Left kidney (tissue), 8 donors: ENCODE measurements at places on chromosomes 7 and 10. TPM values are rescaled to one million over a fixed set of nuclear protein-coding genes. Genes with fewer than 3 reads are reported as not detected.
A peak's percentile ranks its signal among the peaks of the same experiment; 100 is the strongest.

DNA sequence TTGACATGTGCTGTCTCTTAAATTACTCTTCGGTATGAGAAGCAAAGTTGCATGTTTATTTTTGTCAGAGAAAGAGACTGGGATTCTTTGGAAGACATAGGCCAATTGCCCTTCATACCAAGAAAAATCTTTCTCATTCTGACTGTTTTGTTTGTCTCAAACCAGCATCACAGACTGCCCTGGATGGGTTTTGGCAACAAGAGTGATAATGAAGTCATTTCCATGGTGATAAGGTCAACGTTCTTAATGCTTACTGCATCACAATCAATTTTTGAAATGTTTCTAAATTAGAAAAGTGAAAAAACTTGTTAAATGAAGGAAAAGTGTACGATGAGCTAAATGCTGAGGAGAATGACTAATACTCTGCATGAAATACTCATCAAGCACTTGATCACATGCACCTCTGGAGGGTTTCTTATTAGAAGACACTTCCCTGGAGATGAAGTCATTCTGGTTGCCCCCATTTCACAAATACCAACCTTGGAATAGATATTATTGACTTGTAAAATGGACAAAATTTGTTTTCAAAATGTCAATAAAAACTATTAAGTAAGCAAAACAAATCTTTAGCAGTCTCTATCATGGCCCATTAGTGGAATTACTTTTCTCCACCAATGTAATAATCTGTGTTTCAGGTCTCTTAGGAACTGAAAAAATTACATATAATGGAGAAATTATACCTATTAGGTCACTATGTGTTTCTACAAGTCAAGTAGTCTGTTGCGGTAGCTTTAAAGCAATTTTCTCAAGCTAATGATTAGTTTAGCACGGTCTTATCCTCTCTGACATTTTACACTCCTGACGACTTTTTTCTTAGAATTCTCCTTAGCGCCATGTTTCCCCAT is 19.9 kb upstream of the SEC61G start:
- DNase-seq = no peak

DNA sequence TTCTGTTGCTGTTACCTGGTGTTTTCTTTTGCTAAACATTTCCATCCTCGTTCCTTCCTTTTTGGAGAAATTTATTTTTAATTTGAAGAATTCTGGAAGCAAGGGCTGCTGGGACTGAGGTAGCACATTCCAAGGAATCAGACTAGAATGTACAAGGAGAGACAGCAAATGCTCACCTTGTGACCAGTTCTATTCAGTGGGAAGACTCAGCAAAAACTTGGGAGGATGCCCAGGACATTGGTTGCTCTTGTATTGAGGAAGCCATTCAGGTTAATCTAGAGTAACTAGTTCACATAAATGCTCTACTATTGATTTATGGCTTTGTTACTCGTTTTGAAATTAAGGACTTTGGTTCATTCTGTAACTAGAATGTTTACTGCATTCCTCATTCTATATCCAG is 11.3 kb downstream of the PLCE1 start:
- no peak for DNase-seq

DNA sequence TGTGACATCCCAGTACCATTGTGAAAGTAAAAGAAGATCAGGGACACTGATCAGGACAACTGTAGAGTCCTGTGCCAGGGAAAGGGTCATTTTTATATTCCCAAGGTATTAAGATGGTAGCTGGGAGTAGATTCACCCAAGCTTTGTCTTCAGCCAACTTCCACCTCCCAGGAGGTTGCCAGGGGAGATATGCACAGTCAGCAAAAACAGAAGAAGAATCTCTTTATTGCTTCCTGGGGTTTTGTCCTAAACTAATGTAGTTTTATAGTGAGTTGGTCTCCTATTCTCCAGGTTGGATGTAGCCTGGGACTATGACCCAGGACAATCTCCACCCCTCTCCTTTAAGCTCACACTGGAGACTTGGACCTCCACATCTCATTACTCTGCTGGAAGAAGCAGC is 139.2 kb downstream of the RAMP3 start:
- no peak for DNase-seq

DNA sequence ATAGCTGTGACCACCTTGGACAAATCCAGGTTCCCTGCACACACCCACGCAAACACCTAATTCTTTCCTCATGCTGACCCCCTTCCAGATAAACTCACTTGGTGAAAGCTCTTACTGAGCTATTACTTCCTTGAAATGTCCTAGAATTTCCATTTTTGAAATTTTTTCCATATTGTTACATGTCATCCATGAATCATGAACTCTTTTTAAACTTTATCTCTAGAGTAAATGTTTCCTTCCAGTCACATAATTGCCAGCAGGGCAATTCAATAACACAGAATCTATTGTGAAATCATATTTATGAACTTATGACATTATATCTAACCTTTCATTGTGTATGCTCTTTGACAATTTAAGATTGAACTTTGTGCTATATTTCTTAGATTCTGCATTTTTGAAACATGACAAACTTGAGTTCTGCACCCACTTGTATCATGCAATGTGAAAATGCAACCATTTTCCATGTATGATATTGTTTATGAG is 26.8 kb upstream of the FGL2 start:
- no peak for DNase-seq

- DNase-seq = peak; percentile 30
Observed at GRCh38 chr10:76583711-76584161, 1053.9 kb downstream of the KCNMA1 start.

NPTX2 gene
- polyA plus RNA-seq = 3.7 TPM

CHST3 gene
- 15.4 TPM for polyA plus RNA-seq

UBN2 gene
- polyA plus RNA-seq = 27.5 TPM

GRCh38 chr7:130430115-130430514 is 10.7 kb downstream of the CEP41 start:
- DNase-seq = no peak

KLF14 gene
- 0.76 TPM for polyA plus RNA-seq

DNA sequence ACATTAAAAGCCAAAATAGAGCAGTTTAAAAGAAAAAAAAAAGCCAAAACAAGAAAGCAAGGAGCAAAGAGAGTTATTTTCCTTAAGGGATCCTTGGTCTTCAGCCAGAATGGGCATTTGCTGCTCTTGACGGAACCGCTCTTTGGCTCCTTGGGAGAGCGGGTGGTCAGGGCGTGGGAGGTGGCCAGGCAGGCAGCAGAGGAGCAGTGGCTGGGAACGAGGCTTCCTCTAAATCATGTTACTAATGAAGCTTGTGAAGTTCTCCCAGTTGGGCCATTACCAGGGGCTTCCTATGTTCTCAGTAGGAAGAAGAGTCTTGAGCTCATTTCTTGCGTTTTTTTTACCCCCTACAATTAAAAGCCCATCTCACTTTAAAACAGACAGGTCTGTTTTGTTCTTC is 116.6 kb downstream of the DOCK1 start:
- DNase-seq = no peak

DNA sequence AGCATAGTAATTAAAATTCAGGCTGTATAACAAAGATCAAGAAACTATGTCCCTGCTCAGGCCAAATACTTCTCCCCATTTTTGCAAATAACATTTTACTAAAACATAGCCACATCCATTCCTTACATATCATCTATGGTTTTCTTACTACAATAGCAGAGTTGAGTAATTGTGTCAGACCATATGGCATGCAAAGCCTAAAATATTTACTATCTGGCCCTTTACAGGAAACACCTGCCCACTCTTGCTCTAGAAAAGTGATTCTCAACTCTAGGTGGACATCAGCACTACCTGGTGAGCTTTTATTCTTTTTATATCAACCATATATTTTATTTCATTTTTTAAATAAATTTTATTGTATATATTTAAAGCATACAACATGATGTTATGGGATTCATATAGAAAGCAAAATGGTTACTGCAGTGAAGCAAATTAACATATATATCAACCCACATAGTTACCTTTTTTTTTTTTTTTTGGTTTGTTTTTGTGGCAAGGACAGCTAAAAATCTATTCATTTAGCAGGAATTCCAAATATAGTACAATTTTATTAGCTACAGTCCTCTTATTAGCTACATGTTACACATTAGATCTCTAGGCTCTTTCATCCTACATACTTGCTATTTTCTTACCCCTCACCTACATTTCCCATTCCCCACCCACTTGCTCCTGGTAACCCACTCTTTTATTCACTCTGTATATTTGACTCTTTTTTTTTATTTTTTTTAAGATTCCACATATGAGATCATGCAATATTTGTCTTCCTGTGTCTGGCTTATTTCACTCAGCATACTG is 19.6 kb downstream of the ABI1 start:
- no peak for DNase-seq

- peak; percentile 57 for DNase-seq
Observed at GRCh38 chr7:23184709-23185359, 3.0 kb downstream of the NUP42 start.

- DNase-seq = no peak
Observed at GRCh38 chr7:113394856-113395255, 276.5 kb upstream of the SMIM30 start.

- no peak for DNase-seq
Observed at GRCh38 chr10:50216418-50216817, 34.9 kb downstream of the ASAH2 start.

DNA sequence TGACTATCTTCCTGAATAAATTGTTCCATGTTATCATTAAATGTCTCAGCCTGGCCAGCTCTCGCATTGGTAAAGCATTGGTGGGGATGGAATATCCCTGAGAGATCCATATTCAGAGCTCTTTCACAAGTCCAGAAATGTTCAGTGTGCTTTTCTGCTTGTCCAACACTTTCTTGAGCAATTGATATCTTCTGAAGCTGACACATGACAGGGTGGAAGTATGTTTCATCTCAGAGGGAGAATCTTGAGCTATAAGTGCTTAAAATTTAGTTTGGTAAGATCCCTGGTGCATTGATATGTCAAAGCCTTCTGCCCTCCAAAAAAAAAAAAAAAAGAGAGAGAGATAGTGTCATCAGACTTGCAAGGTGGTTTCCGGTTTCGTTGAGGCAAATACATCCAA is 7.4 kb downstream of the IFIT3 start:
- no peak for DNase-seq

MPP7 gene
- 8.8 TPM for polyA plus RNA-seq

ADRA2A gene
- polyA plus RNA-seq = 2.9 TPM

GRCh38 chr7:35331730-35332678 is 78.1 kb upstream of the TBX20 start:
- no peak for DNase-seq

DNA sequence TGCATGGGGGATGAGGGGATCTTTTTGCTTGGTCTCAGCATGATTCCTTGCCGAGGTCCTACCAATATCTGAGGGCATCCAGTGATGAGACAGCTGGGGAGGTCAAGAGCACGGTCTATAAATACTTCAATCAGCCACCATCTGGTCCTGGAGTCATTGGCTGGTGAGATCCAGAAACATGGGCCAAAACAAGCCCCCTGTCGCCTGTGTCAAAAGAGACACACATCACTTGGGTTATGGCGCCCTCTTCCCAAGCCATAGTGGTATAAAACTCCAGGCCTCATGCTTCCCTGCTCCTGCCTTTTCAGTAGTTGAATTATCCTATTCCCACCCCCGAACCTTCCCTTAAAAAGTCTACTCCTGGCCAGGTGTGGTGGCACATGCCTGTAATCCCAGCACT is 60.9 kb downstream of the SLC35B4 start:
- DNase-seq = no peak

SPAM1 gene
- 0.10 TPM for polyA plus RNA-seq
